ENCODE measurements at places on chromosomes 3 and 15.
A peak's percentile ranks its signal among the peaks of the same experiment; 100 is the strongest.

DNA sequence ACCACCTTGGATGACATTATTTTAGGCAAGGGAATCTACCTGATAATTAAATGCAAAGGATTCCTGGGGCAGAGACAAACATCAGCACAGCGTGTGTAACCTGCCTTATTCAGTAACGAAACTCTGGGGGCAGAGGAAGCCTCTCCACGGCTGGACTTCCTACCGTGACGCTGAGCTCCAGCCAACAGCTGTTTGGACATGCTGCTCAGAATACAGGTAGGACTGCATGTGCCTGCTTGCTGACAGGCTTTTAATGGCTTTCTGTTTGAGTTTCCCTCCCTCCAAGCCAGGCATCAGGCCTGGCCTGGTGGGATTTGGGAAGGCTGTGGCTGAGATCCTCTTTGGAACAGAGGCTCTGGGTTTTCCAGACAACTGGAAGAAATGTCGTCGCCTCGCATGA is 150.6 kb downstream of the ADAMTS17 start:
- DNase-seq, result peak; percentile 32

GRCh38 chr15:88504445-88504844 is 36.9 kb downstream of the MRPS11 start:
- no peak for DNase-seq

DNA sequence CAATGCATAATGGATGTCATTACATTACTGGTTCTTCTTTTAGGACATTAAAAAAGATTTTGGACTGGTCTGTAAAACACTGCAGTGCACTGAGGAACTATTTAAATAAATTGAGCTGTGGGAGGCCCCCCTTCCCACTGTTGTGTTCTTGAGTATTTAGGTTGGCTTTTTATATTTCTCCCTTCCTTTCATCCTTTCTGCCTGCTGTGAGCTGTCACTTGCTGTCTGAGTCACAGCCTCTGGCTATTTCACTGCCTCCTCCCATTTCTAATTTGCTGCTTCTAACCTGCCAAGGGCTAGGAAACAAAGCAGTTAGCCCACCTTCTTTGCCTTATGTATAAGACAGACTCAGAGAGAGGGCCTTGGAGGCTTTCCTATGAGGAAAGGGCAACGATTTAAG is 89.0 kb upstream of the FNDC3B start:
- DNase-seq, result no peak

DNA sequence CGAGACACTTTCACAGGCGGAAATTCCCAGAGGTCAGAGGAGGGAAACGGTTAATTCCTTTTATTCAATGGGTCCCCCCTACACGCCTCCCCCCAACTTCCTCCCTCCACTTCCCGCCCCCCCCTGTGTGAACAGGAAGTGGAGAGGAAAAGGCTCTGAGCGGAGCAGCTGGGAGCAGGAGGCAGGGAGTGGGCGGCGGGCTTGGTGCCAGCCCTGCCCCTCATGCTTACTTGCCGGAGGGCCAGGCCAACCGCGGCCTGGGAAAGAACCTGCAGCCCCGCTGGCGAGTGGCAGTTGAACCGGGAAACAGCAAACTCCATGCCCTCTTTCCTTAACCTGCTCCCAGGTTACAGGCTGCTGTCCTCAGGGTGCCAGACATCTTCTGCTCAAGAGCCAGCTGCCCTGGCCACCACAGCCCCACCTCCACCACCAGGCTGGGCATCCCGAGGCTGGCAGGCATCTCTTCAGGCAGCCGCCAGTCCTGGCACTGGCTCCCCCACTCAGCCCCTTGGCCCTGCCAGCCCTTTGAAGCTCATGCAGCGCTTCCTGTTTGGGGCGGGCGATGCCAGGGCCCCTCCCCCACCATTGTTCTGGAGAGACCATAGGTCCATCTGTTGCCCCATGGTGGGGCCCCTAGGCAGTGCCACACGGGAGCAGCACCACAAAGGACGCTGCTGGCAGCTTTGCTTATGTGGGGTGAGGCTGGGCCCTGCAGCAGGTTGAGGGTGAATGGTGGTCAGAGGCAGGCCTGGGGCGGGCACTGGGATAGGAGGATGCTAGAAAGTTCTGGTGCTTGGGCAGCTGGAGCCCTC is 12.9 kb downstream of the VPS18 start:
- peak; percentile 79 for DNase-seq

- no peak for DNase-seq
Observed at GRCh38 chr3:62837145-62837787, 38.0 kb downstream of the CADPS start.

DNA sequence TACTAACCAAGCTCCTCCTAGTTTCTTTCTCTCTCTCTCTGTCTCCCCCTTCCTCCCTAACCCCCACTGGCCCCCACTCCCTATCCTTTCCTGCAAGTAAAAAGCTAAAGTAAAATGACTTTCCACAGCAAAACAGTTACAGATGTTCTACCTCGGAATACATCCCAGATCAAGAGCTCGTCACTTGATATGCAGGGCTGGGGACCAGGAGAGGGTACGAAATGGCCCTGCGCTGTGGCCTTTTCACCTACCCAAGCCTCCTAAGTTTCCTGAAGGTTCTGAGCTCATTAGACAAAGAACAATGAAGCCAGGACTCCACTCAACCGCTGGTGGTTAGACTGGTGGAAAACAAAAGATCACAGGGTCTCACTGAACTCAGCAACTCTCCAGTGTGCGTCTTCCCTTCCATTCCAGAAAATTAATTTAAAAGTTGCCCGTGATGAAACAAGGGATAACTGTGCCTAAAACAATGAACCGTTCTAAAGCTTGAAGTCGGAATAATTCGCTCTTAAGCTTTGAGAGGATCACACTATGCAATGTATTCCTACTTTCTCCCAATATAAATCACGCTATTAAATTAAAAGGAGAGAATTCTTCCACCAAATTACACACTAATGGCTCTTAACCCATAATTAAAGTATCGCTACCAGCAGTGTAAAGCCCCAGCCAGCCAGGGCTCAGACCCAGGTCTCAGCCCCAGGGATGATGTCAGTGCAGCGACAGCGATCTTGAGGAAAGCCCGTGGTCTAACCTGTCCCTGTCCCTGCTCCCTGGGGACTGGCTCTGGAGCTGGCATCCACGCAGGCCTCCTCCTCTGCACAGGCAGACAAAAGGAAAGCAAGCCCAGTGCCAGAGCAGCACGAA is 5.0 kb downstream of the VGLL4 start:
- peak; percentile 63 for DNase-seq

All from right hindlimb (tissue), 1 donor.